ENCODE measurements at places on chromosomes 13 and 19.
A peak's percentile ranks its signal among the peaks of the same experiment; 100 is the strongest.

GRCh38 chr13:32438871-32439270 lies 10.9 kb upstream of the N4BP2L1 start:
- DNase-seq, result no peak

DNA sequence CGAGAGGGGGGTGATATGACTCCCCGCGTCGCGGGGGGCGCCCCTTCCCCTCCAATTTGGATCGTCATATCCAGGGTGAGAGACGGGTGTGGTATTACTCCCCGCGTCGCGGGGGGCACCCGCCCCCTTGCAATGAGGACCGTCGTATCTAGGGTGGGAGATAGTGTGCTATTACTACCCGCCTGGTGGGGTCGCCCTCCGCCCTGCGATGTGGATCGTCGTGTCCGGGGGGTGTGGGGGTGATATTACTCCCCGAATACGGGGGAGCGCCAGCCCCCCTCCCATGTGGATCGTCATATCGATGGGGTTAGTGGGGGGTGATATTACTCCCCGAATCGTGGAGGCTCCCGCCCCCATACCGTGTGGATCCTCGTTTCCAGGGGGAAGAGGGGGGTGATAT lies 29.2 kb upstream of the RGCC start:
- no peak for DNase-seq

- DNase-seq, result no peak
Measured at GRCh38 chr19:46186717-46187101, 38.7 kb downstream of the IGFL2 start.

DNA sequence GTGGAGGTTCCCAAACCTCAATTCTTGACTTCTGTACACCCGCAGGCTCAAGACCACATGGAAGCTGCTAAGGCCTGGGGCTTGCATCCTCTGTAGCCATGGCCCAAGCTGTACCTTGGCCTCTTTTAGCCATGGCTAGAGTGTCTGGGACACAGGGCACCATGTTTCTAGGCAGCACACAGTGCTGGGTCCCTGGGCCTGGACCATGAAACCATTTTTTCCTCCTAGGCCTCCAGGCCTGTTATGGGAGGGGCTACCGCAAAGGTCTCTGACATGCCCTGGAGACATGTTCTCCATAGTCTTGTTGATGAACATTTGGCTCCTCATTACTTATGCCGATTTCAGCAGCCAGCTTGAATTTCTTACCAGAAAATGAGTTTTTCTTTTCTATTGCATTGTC lies 701.4 kb downstream of the FGF9 start:
- DNase-seq, result no peak

DNA sequence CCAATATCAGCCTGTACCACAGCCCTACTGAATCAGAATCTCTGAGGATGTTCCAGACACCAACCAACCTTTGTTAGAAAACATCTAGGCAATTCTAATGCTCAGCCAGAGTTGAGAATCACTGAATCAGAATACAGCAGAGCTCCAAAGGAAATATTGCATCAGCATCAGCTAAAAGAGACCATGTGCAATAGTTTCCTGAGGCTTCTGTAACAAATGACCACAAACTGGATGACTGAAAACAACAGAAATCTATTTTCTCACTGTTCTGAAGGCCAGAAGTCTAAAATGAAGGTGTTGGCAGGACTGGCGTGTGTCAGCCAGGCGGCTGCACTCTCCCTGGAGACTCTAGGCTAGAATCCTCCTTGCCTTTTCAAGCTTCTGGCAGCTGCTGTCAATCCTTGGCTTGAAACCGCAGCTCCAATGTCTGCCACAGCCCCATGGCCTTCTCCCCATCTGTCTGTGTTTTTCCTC lies 1.2 kb upstream of the DCT start:
- no peak for DNase-seq

DNA sequence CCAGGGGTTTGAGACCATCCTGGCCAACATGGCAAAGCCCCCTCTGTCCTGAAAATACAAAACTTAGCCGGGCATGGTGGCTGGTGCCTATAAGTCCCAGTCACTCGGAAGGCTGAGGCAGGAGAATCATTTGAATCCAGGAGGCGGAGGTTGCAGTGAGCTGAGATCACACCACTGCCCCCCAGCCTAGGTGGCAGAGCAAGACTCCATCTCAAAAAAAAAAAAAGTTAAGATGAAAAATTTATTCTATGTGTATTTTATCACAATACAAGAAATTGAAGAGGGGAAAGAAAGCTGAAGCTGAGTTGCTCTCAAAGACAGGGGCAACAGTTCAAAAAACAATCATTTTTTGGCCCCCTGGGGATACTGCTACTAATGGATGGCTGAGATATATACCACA lies 31.1 kb downstream of the INSR start:
- DNase-seq, result peak; percentile 0

DNA sequence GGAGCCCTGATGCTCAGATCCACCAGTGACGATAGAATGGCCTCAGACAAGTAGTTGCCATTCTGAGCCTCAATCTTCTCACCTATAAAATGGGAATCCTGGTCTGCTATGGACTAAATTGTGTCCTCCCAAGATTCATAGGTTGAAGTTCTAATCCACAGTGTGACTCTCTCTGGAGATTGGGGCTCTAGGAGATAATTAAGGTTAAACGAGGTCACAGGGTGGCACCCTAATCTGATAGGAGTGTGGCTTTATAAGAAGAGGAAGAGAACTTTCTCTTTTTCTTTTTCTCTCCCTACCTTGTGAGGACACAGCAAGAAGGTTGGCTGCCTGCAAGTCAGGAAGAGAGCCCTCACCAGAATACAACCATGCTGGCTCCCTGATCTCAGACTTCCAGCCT lies 214.1 kb downstream of the KATNAL1 start:
- no peak for DNase-seq

- no peak for DNase-seq
Measured at GRCh38 chr19:1468821-1469254, 10.2 kb downstream of the C19orf25 start.

DNA sequence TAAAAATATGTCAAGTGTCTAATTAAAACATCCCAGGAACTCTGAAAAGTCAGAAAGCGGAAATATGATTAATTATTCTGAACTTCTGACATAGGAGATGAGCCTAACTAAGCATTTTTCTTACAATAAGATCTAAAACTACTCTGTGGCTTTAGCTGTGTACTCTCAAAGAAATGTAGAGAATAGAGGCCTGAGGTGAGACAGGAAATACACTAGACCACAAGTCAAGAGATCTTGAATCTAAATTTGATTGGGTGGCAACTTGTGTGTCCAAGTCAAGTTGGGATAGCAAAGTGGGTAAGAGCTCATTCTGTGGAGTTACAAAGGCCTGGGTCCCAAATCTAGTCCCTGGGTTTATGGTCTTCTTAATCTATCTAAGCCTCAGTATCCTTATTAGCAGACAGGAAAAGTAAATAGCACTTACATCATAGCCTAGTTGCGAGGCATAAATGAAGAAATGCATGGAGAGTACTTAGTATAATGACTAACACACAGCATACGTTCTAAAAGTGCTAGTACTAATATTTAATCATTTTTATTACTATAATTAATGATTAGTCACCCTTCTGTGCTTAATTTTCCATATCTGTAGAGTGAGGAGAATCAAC lies 9.4 kb upstream of the LRRC63 start:
- DNase-seq, result no peak

- peak; percentile 15 for DNase-seq
Measured at GRCh38 chr19:35264268-35265125, 4.3 kb upstream of the USF2 start.

- DNase-seq, result no peak
Measured at GRCh38 chr13:84399320-84400085, 517.2 kb upstream of the SLITRK1 start.

- DNase-seq, result no peak
Measured at GRCh38 chr19:14901675-14902260, 15.8 kb upstream of the OR7A17 start.
